ENCODE measurements at places on chromosomes 12 and 14. TPM values are rescaled to one million over a fixed set of nuclear protein-coding genes. Genes with fewer than 3 reads are reported as not detected.

MGST1 gene
- total RNA-seq: 414 TPM

ANKS1B gene
- total RNA-seq: 8.5 TPM

- no peak for DNase-seq
Observed at GRCh38 chr14:77457115-77457521, 283 bp downstream of the VIPAS39 start.

- DNase-seq: no peak
Observed at GRCh38 chr14:104957146-104958113, 20.7 kb downstream of the AHNAK2 start.

NPAS3 gene
- 0.60 TPM for total RNA-seq

PZP gene
- not detected for total RNA-seq

DNA sequence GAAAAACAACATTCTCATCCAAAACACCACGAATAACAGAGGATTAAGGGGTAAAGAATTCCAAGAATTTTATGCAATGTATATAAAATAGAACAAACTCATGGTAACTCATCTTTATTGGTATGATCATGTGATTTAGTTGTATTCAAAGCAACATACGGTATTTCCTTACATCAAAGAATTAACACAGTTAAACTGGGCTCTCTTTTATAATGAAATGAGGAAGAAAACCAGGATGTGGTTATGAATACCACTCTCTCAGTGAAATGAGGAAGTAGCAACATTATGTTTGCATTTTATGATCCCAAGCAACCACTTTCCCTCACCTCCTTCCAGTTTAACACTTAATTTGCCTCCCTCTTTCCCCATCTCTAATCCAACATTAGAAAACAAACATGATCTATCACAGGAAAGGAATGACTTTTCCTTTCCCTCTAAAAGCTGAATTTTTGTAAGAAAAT, 22.9 kb downstream of the SPTLC2 start:
- DNase-seq: no peak

GRCh38 chr12:52081263-52081733, 1.8 kb downstream of the SMIM41 start:
- no peak for DNase-seq

DNA sequence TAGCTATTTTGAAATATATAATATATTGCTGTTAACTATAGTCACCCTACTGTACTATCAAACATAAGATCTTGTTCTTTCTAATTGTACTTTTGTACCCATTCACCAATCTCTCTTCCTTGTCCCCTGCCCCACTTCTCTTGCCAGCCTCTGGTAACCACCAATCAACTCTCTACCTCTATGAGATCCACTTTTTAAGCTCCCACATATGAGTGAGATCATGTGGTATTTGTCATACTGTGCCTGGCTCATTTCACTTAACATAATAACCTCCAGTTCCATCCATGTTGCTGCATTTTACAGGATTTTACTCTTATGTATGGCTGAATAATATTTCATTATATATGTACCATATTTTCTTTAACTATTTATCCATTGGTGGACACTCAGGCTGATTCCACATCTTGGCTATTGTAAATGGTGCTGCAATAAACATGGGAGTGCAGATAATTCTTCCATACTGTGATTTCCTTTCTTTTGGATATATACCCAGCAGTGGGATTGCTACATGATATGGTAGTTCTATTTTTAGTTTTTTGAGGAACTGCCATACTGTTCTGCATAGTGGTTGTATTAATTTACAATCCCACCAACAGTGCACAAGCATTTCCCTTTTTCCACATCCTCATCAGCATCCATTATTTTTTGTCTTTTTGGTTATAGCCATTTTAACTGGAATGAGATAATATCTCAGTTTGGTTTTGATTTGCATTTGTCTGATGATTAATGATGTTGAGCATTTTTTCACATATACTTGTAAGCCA, 33.5 kb upstream of the SPIC start:
- no peak for DNase-seq

FAIM2 gene
- 1.4 TPM for total RNA-seq

TSPAN9 gene
- total RNA-seq: 29.1 TPM

DNA sequence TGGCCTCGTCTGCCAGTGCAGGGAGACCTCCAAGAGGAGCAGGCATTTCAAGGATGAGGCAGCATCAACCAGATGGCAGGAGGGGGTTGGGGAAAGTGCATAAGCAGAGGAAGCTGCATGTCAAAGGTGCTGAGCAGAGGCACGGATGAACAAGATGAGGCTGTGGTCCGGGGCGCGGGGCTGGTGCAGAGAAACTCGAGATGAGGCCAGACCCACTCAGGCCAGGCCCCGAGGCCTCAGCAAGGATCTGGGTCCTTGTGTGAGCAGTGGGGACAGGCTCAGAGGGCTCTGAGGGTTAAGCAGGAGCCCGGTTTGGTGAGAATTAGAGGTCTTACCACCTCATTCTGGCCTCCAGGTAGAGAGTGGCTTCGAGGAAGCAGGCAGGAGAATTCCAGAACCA, 98.8 kb downstream of the DICER1 start:
- no peak for DNase-seq

- DNase-seq: no peak
Observed at GRCh38 chr12:14956024-14956891, 5.1 kb downstream of the ARHGDIB start.

- DNase-seq: no peak
Observed at GRCh38 chr14:67999290-67999689, 179.7 kb downstream of the RAD51B start.

LRRC10 gene
- not detected for total RNA-seq

- no peak for DNase-seq
Observed at GRCh38 chr14:23605931-23606585, 27.5 kb upstream of the JPH4 start.

DNA sequence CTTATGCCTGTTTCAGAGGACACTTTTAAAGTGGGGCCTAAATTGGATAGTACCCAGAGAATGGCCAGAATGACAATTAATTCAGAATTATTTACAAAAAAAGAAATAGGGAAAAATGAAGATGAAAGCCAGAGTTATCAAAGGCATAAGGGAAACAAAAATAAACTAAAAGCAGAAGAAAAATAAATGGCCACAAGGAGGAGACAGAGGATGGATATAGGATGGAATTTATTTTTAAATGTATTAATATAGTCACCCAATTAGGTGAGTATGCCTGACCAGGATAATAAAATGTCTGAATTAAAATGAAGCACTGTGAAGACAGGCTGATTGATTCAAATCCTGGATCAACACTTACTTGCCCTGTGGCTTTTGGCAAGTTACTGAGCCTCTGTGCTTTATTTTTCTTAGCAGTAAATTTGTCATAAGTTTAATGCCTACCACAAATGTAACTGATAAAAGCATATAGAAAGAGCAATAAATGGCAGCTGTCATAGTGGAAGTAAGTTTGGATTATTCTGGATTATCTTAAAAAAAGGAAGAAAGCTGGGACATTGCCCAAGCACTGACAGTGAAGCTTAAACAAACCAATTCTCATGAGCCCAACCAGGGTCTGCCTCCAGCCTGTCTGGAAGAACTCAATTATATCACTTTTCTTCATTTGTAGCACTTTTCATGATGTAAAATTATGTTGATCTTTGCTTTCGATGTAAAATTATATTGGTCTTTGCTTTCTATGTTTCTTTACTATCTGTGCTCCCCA, 3.5 kb downstream of the CLEC9A start:
- DNase-seq: no peak

LTB4R2 gene
- 7.0 TPM for total RNA-seq

- no peak for DNase-seq
Observed at GRCh38 chr12:15038137-15038536, 65.3 kb downstream of the PDE6H start.

SSTR1 gene
- 0.93 TPM for total RNA-seq

OASL gene
- not detected for total RNA-seq

TAS2R30 gene
- total RNA-seq: 1.0 TPM

- DNase-seq: no peak
Observed at GRCh38 chr14:29648045-29648444, 279.6 kb downstream of the PRKD1 start.

- DNase-seq: no peak
Observed at GRCh38 chr12:53065975-53066931, 12.9 kb downstream of the SPRYD3 start.

- peak; percentile 2 for DNase-seq
Observed at GRCh38 chr12:53791735-53792326, 40.1 kb upstream of the CISTR start.

NUDT4 gene
- 71.7 TPM for total RNA-seq

RASSF8 gene
- total RNA-seq: 46.7 TPM

- no peak for DNase-seq
Observed at GRCh38 chr14:99752486-99753121, 40.6 kb upstream of the EML1 start.

DNA sequence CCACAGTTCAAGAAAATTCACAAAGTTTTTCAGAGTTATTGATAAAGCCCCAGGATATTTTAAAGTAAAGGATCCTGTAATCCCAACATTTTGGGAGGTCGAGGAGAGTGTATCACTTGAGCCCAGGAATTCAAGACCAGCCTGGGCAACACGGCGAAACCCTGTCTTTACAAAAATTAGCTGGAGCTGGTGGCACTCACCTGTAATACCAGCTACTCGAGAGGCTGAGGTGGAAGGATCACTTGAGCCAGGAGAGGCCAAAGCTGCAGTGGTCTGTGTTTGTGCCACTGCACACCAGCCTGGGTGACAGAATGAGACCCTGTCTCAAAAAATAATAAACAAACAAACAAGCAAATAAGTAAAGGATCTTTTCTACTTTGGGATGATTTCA, 39.5 kb upstream of the LRRK2 start:
- DNase-seq: no peak

- DNase-seq: no peak
Observed at GRCh38 chr12:62643486-62643885, 176.9 kb downstream of the MON2 start.

DNA sequence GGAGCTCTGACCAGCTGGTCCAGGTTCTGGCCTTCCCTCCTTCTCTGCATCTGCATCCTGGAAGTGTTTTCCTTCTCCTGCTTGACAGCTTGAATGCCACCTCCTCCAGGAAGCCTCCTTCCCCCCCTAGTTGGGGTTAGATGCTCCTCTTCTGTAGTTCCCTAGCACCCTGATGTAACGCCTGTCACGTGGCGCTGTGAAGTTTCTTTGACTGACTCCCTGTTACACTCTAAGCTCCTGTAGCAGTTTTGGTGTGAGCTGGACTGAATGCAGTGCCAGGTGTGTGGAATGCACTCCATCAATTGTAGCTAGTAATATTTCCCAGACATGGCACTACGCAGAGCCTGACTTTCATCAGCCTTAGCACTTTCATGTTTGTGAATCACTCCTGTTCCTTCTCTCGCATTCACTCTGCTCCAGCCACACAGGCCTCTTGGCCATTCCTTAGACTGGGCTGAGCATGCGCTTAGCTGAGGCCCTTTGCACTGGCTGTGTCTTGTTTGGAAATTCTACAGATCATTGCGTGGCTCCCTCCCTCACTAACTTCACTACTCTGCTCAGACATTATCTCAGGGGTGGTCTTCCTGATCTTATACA, 2.1 kb upstream of the FAIM2 start:
- no peak for DNase-seq

DNA sequence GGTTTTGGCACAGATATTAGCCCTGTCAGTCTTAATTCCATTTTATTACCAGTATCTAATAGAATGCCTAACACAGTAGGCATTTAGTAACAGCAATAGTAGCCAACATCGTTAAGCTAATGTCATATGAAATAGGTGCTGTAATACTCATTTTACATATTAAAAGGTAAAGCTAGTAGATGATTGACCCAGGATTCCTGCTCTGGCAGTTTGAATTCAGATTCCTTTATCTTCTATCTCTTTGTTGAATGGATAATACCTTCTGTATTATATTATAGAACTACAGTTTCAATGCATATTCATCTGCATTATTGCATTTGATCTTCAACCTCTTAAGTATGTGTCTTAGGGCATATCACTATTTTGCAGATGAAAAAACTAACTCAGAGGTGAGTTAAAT, 2.9 kb downstream of the ATL1 start:
- no peak for DNase-seq

DNA sequence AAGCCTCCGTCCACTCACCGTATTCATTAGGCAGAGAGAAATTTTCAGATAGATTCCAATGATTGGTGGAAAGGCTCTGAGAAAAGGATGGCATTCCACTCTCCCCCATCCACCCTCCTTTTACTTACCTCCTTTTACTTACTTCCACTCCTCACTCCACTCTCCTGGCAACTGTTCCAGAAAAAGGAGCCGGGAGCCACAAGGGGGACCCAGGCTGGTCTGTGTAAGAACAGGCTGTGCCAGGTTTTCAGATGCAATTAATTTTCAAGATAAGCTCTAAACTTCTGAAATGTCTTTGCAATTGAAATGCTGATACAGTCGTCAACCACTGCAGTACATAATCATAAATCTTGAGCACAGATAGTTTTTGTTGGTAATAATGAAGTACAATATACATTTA, 248.8 kb downstream of the ANO6 start:
- DNase-seq: no peak

DNA sequence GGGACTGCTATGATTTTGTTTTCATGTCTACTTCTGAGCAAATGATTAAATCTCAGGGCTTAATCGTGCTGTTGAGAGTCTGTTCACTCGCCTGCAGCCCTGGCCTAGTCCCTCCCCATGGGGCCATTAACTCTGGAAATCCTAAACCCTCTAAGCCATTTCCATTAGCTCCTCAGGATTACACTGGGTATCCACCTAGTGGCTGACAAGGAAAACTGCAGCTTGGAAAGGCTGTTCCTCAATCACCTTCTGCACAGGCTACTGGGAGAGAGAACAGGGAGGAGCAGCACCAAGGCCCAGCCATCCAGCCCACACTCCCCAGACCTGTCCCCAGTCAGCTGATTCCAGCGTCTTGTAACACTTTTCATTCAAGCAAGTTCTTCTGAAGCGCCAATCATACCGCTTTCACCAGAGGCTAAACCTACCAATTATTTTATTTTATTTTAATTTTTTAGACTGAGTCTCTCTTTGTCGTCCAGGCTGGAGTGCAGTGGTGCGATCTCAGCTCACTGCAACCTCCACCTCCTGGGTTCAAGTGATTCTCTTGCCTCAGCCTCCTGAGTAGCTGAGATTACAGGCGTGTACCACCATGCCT, 48.7 kb downstream of the NEUROD4 start:
- DNase-seq: no peak

- no peak for DNase-seq
Observed at GRCh38 chr14:52992236-52992870, 41.5 kb upstream of the FERMT2 start.

HRK gene
- total RNA-seq: 2.7 TPM
